ENCODE measurements at places on chromosomes 7 and 10.

GRCh38 chr7:7653593-7654187 lies 13.1 kb downstream of the UMAD1 start:
- no peak for DNase-seq

DNA sequence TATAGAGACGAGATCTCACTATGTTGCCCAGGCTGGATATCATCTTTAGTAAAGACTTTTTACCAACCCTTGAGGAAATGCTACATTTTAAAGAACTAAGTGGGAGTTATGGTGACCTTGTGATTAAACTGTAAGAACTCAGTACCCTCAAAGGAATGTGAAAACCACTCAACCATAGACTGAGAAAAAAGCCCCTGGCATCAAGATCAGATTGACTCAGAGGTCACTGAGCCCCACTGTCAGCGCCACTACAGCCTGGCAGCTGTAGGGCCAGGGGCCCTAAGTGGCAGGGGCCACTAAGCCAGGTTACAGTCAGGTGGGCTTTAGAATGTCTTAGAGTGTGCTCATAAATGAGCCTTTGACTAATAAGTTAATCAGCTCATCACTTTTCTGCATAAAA lies 55.9 kb downstream of the APBB1IP start:
- DNase-seq: no peak

- DNase-seq: peak; percentile 29
Measured at GRCh38 chr7:55247428-55247827, 117.7 kb upstream of the LANCL2 start.

DNA sequence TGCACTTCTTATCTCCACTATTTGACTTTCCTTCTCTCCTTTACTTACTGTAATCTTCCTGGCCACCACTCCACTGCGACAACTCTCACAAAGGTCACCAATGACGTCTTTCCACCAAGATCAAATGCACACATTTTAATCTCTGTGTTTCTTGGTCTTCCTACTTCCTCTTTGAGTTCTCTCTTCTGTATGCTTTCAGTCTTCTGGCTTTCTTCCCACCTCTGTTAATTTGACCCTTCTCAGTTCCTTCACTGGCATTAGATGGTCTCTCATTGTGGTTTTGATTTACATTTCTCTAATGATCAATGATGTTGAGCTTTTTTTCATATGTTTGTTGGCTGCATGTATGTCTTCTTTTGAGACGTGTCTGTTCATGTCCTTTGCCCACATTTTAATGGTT lies 31.9 kb downstream of the FAM107B start:
- no peak for DNase-seq

DNA sequence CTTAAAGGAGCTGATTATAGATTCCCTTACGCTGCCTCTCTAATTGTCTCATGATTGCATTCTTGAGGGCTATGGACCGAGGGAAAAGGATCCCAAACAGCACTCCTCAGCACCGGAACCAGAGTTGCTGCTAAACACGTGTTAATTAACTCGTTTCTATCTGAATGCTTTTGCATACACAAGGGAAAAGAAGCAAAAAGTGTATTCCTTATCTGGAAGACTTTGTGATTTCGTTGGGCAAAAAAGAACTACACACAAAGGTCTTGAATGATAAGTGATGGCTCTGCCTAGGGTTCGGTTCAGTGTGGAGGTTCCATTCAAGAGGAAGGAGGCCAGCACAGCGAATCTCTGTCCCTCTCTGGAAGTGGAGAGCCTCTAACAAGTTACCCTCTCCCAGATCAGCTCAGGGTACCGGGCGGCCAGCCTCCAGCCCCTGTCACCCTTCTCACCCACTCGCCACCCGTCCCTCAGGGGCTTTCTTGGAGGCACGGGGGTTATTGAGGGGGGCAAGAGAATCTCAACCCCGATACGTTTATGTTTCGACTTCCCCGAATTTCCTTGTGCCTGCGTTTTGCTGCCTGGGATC lies 515 bp upstream of the SLC4A2 start:
- no peak for DNase-seq

- DNase-seq: no peak
Measured at GRCh38 chr10:32972460-32972859, 14.4 kb upstream of the ITGB1 start.

DNA sequence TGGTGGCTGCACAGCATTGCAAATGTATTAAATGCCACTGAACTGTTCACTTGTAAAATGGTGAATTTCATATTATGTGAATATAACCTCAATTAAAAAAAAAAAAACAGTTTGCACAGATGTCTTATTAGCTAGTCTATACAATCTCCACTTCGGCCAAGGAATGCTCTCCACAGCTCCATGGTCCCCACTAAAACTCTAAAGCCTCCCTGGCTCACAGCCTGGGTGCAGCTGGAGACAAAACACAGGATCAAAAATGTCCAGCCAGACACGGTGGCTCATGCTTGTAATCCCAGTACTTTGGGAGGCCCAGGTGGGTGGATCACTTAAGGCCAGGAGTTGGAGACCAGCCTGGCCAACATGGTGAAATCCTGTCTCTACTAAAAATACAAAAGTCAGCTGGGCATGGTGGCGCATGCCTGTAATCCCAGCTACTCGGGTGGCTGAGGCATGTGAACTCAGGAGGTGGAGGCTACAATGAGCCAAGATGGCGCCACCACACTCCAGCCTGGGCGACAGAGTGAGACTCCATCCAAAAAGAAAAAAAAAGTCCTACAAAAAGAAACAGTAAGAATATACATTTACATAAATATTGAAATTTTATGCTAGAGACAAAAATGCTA lies 66.0 kb downstream of the SRPK2 start:
- no peak for DNase-seq

DNA sequence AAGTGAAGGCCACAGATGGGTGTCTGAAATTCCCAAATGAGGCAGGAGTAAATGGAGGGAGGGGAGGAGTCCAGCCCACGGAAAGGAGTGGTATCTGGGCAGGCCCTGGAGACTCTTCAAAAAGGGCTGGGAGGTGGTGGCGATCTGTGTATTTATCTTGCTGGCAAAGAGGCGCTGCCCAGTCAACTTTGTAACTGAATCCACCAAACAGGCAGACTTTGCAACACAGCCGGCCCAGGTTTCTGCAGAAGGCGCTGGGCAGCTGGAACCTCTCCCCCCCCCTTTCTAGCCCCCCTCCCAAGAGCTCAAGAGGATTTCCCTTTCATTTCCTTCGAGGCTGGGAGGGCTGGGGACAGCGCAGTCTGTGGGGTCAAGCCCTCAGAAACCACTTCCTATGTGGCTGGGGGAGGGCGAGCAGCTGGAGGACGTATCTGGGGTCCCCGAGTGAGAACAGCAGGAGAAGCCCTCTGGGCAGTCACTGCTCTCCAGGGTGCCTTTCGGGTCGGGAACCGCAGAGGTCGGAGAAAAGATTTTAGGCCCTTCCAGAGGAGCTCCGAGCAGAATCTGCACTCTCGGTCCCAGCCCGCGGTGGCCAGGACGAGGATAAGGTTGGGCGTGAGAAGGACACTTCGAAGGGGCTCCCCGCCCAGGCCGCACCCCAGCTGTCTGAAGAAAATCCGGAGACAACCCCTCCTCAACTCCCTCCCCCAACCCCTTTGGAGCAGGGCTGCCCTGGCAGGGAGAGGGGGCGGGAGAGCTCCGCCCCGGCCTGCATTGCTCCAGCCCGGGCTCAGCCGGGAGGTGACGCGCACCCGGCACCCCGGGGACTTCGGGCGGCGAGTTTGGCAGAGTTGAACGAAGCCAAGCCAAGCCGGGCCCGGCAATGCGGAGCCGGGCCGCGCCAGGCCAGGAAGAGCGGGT lies 965 bp downstream of the ZCCHC24 start:
- DNase-seq: peak; percentile 52

DNA sequence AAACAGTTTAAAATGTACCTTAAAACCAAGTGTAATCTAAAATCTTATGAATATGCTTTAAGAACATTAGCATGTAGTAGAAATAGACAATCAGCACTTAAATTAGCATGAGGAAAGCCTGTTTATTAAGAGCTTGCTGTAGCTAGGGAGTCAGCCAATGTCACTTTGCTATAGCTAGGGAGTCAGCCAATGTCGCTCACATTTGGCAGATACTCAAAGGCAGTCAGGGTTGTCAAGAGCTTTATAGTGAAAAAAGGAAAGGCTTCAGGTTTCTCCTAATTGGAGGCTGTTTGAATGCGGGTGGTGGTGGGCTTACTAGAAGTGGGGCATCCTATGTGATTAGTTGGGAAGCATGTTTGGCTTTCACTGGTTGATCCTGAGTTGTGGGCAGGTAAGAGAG lies 226.2 kb upstream of the DGKB start:
- DNase-seq: no peak

DNA sequence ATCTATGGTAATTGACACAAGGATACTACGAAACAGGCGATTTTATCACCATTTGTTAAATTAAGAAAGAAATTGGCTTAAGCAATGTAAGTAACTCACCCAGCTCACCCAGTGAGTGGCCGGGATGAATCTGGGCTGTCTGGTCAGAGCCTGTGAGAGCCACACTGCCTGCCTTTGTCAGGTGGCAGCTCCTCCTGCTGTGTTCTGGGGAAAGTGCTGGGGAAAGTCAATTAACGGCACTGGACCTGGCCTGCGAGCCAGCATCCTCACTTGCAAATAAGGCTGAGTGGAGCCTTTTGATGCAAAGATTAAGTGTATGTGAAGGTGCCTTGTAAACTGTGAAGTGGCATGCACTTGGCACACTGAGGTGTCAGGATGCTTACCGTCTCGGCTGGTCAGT lies 13.4 kb upstream of the CXCL12 start:
- DNase-seq: no peak

DNA sequence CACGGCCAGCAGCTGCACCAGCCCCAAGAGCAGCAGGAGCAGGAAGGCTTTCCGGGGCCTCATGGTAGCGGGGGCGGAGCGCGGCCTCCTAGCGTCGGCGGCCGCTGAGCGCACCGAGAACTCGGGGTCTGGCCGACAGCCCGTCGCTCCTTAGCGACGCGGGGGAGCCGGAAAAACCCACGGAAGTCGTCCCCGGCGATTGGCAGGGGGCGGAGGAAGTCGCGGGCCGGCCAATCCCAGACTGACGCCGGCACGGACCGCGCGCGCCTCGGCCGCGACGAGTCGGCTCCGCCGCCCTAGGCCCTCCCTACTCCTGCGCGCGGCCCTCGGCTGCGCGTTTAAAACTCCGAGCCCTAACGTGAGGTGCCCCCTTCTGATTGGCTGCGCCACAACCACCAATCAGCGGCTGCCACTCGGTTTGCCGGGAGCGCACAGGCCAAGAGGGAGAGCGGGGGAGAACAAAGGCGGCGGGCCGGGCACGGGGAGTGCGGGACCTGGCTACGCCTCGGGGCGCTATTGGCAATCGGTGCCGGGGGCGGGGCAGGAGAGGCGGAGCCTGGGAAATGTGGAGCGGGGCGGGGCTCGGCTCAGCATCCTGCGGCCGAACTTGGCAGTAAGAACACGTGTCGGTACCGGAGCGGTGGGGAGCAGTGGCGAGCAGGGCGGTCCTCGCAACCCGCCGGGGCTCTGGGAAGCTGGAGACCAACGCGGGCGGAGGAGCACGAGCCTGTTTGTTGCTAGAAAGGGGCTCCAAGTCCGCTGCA lies at the start of gene PDIA4:
PDIA4 (minus strand) TSS at position 160 of the 764 bp plus-strand sequence; CDS start at position 63, 97 bp downstream.
- peak; percentile 100 for DNase-seq

DNA sequence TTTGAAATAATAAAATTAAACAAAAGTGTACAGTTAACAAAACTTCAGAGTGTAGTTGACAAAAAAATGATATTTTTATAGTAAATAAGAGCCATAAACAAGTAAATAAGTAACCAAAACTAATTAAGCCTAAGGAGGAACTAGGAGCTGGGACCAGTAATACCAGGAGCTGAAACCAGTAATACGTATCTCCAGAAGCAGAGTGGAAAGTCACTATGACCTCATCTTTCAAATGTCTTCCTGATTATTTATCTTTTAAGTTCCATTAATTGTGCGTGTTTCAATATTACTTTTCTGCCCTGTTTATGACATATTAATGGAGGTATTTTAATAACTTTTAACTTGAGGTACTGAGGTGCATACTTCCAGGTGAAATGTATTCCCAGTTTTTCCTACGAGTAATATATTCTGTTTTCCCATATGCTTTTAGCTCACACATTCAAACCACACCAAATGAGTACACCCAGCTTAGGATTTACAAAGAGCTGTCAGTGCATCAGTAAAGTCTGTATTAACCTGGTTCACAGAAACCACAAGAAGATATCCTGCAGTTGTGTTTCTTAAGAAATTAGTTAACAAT lies 283.7 kb upstream of the HGF start:
- no peak for DNase-seq
